Stimulated activated CD8-positive, alpha-beta memory T cell treated with anti-CD3 and anti-CD28 coated beads, Interleukin-2, amount 100 ng/mL, for 1 hour (primary cell): ENCODE measurements at places on chromosomes 1 and 21.

DNA sequence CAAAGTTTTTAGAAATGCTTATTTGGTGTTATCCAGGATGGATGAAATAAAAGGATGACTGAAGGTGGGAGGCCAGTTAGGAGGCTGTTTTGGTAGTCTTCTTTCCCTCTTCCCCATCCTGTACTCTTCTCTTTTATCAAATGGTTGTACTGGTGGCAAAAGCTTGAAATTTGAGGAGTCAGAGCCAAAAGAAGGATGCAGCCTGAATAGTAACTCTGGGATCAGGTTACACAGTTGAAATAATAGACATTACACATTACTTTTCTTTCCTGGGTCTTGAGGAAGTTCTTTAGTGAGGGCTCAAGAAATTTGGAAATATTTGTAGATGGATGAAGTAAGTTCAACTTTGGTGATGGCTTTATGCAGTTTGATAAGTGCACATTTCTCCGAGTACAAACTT lies 108.6 kb downstream of the GPR52 start:
- DNase-seq: no peak

GRCh38 chr1:185960422-185961321 lies 226.5 kb downstream of the HMCN1 start:
- DNase-seq: no peak

DNA sequence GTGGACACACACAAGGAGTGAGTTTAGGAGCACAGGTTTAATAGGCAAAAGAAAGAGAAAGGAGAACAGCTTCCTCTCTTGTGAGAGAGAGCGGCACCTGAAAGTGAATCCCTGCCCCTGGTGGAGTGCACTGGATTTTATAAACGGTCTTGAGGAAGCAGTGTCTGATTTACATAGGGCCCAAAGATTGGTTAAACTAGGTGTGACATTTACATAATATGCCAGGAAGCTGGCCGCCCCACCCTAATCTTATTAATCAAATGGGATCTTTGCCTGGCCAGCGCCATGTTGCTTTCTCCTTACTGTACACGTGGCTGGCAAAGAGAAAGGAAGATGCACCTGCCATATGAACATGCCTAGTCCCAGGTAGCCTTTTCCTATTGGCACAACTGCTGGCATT lies 38.7 kb downstream of the CFH start:
- no peak for DNase-seq

GRCh38 chr1:154876842-154877369 lies 6.8 kb upstream of the KCNN3 start:
- no peak for DNase-seq

DNA sequence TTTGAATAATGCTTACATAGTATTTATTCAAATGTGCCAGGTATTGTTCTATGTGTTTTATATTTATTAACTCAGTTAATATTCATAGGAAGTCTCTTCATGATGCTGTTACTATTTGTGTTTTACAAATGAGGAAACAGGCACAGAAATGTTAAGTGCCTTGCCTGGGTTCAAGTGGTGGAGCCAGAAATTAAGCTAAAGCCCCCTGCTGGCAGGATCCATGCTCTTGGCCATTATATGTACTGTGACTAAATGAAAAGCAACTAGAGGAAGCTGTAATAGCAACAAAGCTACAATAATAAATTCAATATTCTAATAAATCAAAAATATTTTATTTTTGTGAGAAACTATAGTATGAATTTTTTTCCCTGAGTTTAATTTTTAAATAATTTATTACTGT lies 30.0 kb downstream of the IARS2 start:
- DNase-seq: no peak

DNA sequence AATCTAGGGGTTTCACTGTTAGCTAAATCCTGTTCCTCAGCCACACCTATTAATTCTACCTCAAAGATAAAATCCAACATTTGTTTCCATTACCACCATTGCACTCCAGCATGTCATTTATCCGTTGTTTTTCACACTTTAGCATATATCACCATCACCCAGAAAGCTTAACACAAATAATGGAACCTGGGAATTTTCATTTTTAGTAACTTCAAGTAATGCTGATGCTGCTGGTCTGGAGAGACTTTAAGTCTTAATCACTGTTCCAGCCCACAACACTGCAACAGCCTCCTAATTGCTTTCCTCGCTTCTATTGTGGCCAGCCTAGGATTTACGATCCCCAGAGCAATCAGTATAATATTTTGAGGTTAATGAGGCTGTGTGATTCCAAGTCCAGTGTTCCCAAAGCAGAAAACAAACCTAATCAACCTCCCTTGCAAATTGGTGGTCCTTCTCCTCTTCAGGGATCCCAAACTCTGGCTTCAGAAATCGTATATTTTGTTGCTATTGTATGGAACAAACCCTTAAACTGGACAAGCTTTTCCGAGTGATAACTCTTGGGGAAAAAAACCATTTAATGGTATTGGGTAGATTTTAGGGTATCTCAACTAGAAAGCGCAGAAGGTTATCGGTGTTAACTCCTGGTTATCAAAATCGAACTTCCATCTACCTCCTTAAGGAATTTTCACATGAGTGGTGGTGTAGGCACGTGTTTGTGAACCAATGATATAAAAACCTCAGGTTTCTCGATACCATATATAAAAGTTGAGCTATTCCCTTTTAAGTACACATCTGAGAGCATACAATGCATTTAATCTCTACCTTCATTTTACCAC lies 50.0 kb upstream of the BOLA1 start:
- DNase-seq: no peak

DNA sequence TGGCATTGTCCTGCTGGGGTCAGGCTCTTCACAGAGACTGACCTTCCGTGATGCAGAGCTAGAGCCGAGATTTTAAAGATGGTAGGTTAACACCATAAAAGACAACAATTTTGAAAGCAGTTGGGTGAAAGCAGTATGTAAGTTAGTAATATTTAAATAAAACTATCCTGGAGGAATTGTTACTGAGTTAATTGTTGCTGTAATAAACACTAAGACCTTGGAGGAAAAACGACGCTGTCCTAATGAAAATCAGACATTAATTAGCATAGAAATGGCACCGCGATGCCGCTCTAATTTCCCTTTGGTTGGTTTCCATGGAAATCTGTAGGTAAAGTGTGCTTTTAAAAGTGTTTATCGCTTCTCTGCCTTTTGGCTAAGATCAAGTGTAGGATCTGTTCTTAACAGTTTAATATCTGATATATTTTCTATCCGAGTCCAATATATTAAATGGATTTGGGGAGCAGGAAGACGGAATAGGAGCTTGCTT lies 745 bp upstream of the ANP32E start:
- DNase-seq: no peak

DNA sequence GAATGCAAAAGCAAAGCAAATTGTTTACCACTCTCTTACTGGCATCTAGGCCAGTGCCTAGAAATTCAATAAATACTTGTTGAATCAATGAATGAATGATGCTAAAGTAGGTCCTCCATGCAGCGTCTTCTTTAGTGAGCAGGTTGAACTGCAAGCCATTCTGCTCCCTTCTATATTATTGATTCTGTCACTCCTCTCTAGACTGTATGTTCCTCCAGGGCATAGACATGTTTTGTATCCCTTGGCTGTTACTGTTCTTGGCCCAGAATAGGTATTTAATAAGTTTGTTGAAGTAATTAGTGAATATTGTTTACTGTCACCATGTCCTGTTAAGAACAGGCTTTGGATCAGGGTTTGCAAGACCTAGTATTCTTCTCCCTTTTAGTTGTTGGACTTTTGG lies 43.7 kb downstream of the OSBPL9 start:
- DNase-seq: no peak

DNA sequence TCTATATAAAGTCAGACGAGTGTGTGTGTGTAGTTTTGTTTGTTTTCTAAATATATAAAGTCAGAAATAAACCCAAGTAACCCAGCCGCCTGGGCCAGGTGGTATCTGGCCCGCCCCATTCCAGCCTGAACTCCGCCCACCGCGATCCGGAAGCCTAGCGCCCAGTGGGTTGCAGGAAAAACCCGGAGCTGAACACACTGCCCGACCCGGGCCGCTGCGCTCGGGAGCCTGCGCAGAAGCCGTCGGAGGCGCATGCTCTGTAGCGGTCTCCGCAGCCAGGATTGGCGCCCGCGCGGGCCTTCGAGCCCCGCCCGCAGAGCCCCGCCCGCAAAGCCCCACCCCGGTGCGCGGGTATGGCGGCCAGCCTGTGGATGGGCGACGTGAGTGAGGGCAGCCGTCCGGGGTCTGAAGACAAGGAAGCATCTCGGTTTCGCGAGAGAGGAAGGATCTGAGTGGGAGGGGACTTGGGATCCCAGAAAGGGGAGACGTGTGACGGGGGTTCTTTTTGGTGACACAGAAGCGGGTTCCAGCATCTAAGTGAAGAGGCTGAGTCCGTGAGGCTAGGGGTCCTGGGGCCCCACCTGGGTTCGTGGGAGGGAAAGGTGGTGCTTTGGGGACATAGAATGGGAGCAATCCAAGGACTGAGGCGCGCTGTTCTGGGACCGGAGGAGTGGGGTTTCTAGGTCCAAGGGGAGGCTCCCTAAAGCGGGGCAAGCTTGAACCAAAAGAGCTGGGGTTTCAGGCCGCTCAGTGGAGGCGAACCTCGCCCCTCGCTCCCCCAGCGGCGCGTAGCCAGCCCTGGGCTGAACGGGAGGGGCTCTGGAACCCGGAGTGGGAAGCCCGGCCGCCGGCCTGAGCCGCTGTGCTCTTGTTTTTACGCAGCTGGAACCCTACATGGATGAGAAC lies at the start of gene TRNAU1AP:
TRNAU1AP (plus strand) TSS at position 328 of the 906 bp plus-strand sequence; CDS start at position 354, 26 bp downstream.
- peak; percentile 94 for DNase-seq

DNA sequence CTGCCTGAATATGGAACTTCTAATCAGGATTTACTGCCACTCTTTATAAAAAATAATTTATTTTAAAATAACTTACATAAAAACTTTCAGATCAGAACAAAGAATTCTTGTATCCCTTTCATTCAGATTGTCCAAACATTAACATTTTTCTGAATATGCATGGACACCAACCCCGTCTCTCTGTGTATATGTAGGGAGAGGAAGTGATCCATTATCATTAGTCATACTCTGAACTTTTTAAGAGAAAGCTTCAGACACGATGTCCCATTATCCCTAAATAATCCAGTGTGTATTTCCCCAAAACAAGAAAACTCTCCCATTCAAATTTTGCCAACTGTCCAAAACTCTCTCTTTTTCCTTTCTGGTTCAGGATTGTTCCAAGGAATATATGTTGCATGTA lies 122.3 kb upstream of the CXADR start:
- DNase-seq: no peak

DNA sequence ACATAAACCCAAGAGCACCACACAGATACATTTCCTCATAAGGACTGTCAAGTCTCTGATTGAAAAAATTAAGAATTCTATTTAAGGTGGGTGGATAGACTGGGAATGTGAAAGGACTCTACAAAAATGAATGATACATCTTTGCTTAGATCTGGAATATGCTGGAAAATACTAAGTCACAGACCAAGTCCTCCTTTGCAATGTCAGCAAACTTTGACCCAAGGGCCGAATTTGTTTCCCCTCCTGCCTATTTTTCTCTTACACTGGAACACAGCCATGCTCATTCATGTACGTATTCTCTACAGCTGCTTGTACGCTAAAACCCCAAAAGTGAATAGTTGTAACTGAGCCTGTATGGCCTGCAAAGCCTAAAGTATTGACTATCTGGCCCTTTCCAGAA lies 180.7 kb downstream of the ADSS2 start:
- no peak for DNase-seq

- DNase-seq: no peak
Measured at GRCh38 chr1:8481650-8482380, 163.9 kb downstream of the SLC45A1 start.

DNA sequence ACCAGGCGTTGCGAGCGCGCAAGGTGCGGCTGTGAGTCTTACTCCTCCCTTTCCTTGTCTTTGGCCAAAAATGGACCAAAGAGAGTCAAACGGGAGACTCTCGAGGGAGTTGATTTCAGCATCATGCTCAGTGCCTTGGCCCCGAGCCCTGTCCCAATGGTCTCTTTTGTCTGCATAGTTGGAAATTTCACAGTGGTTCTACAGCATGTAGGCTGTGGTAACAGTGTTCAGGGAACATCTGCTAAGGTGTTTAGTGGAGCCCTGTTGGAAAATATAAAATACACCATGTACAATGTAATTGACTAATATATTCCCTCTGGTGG lies 2.7 kb downstream of the CACNA1E start:
- no peak for DNase-seq

DNA sequence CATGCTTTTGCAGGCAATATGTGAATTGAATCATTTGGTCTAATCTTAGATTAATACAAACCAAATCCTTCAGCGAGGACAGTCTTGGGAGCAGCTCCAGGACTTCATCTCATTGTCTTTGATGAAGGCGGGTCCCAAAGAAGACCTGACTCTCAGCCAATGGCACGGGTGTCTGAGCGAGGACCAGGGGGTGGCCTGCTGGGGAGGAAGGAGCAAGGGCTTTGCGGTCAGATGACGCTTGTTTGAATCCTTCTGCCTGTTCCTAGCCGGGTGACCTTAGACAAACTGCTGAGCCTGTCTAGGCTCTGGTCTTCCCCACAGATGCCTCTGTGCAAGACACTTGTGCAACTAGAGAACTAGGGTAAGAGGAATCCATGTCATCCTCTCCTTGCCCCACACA lies 312.1 kb upstream of the VAMP3 start:
- no peak for DNase-seq

- DNase-seq: no peak
Measured at GRCh38 chr1:227816750-227817446, 1.4 kb downstream of the PRSS38 start.

DNA sequence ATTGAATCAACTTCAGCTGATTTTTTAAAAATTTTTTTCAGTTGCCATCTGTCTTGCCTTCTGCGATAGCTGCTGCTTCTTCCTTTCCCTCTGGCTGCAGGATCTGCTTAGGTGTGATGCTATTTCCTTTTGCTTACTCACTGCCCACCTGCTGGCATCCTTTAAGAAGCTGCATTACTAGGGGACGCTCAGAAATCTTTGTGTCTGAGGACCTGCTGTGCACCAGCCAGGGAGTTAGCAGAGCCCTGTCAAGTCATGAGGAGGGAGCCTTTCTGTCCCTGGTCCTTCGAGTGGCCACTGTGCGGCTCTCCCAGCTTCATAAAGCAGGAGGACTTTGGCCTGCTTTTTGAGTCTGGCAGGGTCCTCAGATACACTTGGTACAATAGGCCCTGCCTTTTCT lies 327.8 kb downstream of the USH2A start:
- no peak for DNase-seq

GRCh38 chr1:51423073-51423821 lies 92.9 kb upstream of the TTC39A start:
- no peak for DNase-seq

DNA sequence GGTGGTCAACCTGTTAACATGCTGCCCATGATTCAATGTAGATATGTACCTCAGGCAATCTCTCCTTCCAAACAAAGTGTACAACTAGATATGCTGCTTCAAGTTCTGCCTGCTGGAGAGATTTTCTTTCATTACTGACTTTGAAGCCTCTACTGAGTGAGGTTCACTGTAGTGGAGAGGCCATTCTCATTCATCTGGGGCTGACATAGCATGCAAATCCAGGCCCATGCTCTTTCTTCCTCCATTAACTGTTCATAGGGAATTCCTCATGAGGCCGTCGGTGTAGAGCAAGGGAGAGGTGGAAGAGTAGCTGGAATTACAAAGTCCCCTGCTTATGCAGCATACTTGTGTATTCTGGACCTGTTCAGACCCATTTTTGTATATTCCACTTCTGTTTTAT lies 38.6 kb downstream of the VANGL2 start:
- no peak for DNase-seq
